ENCODE measurements at places on chromosomes 2 and 18. TPM values are rescaled to one million over a fixed set of nuclear protein-coding genes. Genes with fewer than 3 reads are reported as not detected.

LAMA3 gene
- 0.21 TPM for total RNA-seq

- no peak for DNase-seq
Measured at GRCh38 chr2:30666266-30666874, 140.9 kb downstream of the CAPN13 start.

- DNase-seq, result no peak
Measured at GRCh38 chr2:602571-603359, 74.4 kb downstream of the TMEM18 start.

- peak; percentile 94 for DNase-seq
Measured at GRCh38 chr18:31497836-31498573, at the start of gene DSG2. Gene DSG2, plus strand, starts transcription at chr18:31498177. Its CDS starts 75 bp downstream, at chr18:31498252.

G6PC2 gene
- not detected for total RNA-seq

- no peak for DNase-seq
Measured at GRCh38 chr2:96143231-96143847, 1.9 kb downstream of the DUSP2 start.

- DNase-seq, result peak; percentile 81
Measured at GRCh38 chr2:27320958-27321543, 1.8 kb downstream of the MPV17 start.

DNA sequence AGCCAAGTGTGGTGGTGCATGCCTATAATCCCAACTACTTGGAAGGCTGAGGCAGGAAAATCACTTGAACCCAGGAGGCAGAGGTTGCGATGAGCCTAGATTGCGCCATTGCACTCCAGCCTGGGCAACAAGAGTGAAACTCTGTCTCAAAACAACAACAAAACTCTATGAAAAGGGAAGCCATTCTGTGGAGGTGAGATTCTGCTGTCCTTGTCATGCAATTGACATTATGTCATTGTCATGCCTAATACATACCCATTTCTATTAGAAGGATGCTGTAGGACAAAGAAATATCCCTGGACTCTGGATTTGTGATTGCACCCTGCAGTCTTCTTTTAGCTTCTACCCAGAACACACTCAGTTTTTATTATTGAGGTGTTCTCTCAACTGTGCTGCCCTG, 8.6 kb downstream of the RASGRP3 start:
- DNase-seq, result no peak

MRO gene
- 1.7 TPM for total RNA-seq

UCN gene
- total RNA-seq, result not detected

DNA sequence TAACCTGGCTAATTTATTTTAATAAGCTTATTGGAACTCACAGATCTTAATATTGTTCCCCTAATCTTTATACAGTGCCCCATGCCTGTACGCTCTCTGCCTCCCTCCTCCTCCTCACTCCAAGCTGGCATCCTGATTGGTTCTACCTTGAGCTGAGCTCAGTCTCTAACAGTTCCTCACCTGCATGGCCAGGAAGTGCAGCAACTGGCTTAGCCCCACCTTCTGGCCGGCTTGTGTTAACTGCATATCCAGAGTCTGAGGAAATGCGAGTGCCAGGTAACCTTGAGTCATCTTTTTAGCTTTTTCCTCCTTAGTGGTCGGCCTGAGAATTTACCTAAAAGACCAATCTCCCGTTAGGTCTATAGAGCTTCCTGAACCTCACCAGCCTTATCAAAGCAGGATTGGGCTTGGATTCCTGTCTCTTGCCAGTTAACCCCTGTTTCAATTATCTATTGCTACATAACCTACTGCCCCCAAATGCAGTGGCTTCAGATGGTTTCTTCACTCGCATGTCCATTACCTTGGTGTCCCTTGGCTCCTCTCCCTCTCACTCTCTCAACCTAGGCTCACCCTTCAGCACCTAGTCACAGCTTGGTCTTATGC, 89.5 kb upstream of the STK39 start:
- peak; percentile 61 for DNase-seq

Data from H7 (cell line).